Cerebellar cortex (tissue), 1 donor: ENCODE measurements at places on chromosomes 7 and 10.

GRCh38 chr7:84792231-84792893 lies 394.5 kb downstream of the SEMA3D start:
- DNase-seq = no peak

- DNase-seq = no peak
These were observed 128.1 kb upstream of the UNC5B start for GRCh38 chr10:71084061-71084817.

DNA sequence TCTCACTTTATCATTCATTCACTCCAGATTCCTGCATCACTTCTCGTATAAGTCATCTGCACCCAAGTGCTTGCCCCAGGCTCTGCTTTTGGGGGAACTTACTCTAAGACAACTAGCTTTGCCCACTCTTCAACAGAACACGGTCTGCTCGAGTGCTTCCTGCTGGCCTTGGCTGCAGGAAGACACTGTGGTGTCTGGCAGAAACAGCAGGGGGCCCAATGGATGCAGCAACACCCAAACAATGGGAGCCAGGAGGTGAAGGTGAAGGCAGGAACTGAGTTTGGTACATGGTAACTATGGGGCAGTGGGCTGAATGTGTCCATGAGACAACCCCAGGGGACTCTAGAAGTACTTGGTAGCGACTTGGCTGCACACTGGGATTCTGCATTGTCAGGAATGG lies 344.0 kb downstream of the REEP3 start:
- no peak for DNase-seq

- DNase-seq = no peak
These were observed 57.5 kb downstream of the EXOC4 start for GRCh38 chr7:133310232-133310862.
